Upper lobe of right lung (tissue), 1 donor: ENCODE measurements at places on chromosomes 1 and 21.

DNA sequence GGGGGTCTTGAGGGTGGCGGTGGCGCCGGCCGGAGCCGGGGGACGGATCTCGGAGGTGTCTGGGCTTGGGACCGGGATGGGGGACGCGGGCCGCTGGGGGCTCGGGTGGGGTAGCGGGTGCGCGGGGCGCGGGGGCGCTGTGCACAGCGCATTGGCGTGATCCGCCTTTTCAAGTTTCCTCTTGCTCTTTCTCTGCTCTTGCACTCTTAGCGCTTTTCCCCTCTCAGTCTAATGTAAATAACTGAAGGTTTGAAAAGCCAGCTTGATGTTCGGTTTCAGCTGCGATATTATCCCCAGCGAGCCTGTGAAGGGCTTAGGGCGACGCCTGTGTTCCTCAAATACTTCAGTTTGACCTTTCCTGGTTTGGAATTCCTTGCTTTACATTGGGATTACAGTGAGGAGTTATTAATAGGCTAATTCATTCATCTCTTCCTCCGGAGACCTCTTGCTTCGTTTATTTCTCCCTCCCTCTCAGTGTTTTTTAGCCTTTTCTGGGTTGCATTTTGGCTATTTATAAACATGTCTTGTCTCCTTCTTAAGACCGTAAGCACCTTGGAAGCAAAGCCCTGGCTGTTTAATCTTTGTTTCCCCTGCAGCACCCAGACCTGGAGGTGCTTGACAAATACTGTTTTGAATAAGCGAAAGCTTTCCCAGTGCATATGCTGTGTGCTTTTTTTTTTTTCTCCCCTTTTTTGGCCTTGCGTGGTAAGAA, 693 bp downstream of the RAB4A start:
- DNase-seq, result no peak

DNA sequence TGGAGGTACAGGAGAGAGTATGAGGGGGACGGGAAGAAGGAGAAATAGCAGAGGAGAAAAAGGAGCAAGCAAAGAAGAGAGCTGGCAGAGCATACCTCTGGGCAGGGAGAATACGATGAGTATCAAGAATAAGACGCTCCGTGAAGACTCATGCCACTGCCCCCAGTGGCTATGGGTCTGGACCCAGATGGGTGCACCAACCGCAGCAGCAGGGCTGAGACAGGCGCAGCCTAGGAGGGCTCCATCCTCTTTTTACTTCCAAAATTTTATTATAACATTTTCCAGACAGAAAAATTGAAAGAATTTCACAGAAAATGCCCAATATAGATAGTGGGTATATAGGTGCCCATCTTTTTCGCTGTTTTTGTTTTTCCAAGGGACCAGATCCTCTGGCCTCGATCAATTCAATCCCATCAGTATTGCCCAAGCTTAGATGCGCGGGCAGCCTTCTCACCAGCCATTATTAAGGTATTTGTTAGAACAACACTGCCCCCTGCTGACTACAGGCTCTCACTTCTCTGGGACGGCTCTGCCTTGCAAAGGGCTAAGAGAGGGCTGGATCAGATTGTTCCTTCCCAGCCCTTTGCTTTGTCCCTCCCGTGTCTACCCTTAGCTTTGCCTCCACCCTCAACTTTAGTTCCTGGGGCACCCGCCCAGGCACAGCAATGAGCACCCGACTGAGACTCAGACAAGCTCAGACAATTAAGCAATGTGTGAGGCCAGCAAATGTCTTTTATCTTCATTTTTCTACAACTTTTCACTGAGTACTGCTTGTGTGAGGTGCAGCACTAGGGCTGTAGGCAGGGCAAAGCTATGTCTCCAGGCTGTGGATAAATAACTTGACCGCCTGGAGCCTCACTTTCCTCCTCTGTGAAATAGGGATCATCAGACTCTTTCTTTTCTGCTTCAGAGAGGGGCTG, 17.5 kb upstream of the CAMK1G start:
- DNase-seq, result peak; percentile 75

DNA sequence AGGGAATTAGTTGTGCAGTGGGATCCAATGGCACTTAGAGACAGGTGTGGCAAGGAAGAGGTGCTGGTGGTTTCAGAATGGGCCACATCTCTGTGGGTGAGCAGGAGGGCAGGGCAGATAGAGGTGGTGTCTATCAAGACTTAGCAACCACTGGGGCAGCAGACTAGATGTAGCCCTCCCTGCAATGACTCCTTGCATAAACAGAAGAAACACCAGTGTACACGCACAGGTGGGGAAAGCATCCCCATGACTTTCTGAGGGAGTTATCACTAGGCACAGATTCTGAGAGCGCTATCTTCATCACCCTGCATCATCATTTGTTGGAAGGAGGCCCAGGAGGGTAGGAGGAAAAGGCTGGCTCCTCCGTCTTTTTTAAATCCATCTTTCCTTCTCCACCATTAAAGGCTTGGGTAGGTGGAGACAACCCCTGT, 58.4 kb downstream of the PLXNA2 start:
- no peak for DNase-seq

- no peak for DNase-seq
Observed at GRCh38 chr1:29639156-29639736, 402.9 kb downstream of the PTPRU start.

DNA sequence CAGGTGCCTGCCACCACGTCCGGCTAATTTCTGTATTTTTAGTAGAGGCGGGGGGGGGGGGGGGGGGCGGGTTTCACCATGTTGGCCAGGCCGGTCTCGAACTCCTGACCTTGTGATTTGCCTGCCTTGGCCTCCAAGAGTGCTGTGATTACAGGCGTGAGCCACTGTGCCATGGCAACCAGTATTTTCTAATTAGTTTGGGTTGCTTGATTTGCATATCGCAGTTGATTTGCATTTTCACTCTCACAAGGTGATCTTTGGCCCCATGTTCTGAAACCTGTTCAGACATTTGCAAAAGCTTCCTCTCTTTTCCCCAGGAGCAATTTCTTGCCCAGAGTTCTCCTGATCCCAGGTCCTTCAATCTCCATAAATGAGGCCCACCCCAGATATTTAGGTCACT, 1.7 kb downstream of the TOR3A start:
- no peak for DNase-seq

GRCh38 chr1:85884372-85885035, 176.3 kb upstream of the ZNHIT6 start:
- no peak for DNase-seq

GRCh38 chr21:46100020-46100419, 2.1 kb downstream of the COL6A2 start:
- peak; percentile 17 for DNase-seq

GRCh38 chr1:70441392-70442035, 30.4 kb downstream of the CTH start:
- DNase-seq, result no peak

GRCh38 chr1:95003433-95003738, 69.4 kb downstream of the ALG14 start:
- no peak for DNase-seq

DNA sequence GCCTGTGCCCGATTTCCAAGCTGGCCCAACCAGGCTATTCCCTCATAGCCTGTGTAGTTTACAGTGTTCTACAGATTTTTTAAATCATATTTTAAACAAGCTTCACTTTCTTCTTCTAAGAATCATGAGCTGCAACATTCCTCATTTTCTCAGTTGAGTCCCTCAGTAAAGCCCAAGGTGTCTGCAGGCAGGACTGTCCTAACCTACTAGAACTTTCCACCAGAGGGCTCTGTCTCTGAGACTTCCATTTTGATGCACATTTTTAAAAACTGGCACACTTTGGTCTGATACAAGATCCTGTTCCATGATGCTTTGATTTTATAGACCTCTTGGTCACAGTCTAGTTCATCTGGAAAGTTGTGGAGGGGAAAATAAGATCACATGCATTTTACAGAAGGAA, 21.6 kb upstream of the SLAMF6 start:
- DNase-seq, result no peak

GRCh38 chr1:34162852-34163766, 1.9 kb downstream of the CSMD2 start:
- DNase-seq, result peak; percentile 89

DNA sequence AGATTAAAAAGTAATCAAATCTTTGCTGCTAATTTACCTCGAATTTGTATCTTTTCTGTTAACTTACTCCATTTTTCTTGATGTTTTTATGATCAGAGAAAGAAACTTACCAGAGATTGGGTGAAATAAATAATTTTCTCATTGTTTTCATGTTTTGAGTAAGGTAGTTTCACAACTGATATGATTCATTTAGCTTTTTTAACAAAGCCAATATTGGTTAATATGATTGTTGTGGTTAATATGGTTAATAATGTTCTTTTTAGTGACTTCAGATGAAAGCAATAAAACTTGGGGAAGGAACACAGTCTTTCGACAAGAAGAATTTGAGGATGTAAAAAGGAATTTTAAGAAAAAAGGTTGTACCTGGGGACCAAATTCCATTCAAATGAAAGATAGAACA, 48.1 kb downstream of the MAP3K21 start:
- no peak for DNase-seq
